ENCODE measurements at places on chromosomes 1 and 21.

DNA sequence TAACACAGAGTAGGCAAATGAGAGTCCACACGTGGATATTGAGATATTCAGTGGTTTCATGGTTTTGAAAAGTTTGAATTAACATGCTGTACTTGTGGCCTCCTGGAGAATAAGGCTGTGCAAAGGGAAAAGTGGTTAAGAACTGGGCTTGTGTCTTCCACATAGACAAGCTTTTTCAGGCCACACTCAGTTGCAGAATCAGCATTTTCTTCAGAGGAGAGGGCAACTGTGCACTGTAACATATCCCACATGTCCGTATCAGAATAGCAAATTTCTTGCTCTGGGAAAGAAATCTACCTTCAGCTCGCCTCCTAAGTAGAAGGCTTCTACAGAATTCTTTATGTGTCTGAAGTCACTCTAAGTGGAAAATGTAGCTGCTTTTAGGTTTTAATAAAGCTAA is 84.9 kb downstream of the ZC3H11B start:
- DNase-seq, result no peak

- peak; percentile 61 for DNase-seq
Measured at GRCh38 chr1:5481889-5482288, 510.3 kb downstream of the NPHP4 start.

- DNase-seq, result no peak
Measured at GRCh38 chr1:246860401-246860800, 71.3 kb downstream of the AHCTF1 start.

GRCh38 chr1:11800756-11801433 is 4.9 kb downstream of the MTHFR start:
- DNase-seq, result no peak

DNA sequence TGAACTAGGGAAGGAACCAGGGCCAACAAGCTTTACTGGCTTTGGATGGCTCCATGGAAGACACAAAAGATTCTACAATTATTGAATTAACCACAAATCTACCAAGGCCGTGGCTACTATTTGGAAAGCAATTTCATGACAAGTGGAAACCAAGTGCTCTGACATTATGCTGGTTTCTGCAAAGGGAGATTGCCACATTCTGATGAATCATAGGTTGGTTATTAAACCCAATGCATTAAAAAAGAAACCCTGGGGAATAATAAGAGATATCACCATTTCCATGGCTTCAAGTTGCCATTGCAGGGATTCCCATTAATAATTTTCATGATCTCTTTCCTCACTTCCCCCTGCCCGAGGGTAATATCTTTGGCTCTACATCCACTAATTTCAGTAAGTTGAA is 359.2 kb upstream of the NCAM2 start:
- DNase-seq, result no peak

- DNase-seq, result no peak
Measured at GRCh38 chr1:47774986-47775834, 222.0 kb downstream of the TRABD2B start.

- no peak for DNase-seq
Measured at GRCh38 chr1:54276617-54277450, 76.9 kb downstream of the MRPL37 start.

All from activated T-cell treated with anti-CD3 and anti-CD28 coated beads, Interleukin-2, amount 50 U/mL, for 48 hours (primary cell).